ENCODE measurements at places on chromosomes 5 and 9. TPM values are rescaled to one million over a fixed set of nuclear protein-coding genes. Genes with fewer than 3 reads are reported as not detected.

DNA sequence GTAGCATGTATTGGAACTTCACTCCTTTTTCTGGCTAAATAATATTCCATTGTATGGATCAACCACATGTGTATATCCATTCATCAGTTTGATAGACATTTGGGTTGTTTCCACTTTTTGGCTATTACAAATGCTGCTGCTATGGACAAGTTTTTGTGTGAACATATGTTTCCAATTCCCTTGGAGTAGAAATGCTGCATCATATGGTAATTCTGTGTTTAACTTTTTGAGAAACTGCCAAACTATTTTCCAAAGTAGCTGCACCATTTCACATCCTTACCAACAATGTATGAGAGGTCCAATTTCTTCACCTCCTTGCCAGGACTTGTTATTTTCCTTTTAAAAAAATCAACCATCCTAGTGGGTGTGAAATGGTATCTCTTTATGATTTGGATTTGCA is 8.4 kb downstream of the FRRS1L start:
- H3K4me3 ChIP-seq = no peak overlapping the region
- H3K36me3 ChIP-seq = no peaks in the 10 kb centered on the region
- H3K4me1 ChIP-seq = no peaks in the 10 kb centered on the region
- DNase-seq = no peak
- peaks cover 59% of the 10 kb centered on the region for H3K27me3 ChIP-seq

- no peak for DNase-seq
- no peaks in the 10 kb centered on the region for H3K27me3 ChIP-seq
- H3K36me3 ChIP-seq = peaks cover 2% of the 10 kb centered on the region
- no peaks in the 10 kb centered on the region for H3K4me1 ChIP-seq
- no peak overlapping the region for H3K27ac ChIP-seq
Observed at GRCh38 chr5:54785729-54786591, 199.4 kb downstream of the ESM1 start.

DNA sequence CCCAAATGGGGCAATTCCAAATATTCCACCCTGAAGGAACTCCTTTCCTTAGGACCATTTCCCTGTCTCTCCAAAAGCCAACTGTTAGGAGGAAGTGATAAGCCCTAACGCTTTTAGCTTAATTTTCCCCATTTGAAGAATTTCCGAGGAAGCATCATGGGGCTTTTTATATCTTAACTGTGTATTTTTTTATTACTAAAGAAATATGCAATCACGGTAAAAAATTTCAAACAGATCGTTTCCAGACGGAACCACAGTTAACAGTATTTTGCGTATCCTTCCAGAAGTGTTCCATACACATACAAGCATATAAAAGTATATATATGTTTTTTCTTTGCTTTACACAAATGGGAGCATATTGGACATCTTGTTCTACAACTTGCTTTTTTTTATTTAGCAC is 133.8 kb downstream of the FGF1 start:
- no peaks in the 10 kb centered on the region for H3K36me3 ChIP-seq
- no peak for DNase-seq
- H3K4me1 ChIP-seq = peaks cover 50% of the 10 kb centered on the region
- H3K4me3 ChIP-seq = peak overlapping the region; percentile 68

Gene DAB2IP
- 48.3 TPM for total RNA-seq

GRCh38 chr9:136901516-136902258 is 15.4 kb downstream of the TRAF2 start:
- H3K4me1 ChIP-seq = no peaks in the 10 kb centered on the region
- peaks cover 3% of the 10 kb centered on the region for H3K36me3 ChIP-seq
- H3K4me3 ChIP-seq = no peak overlapping the region
- H3K27me3 ChIP-seq = no peaks in the 10 kb centered on the region

GRCh38 chr5:126852841-126853271 is 75.9 kb downstream of the LMNB1 start:
- peak overlapping the region; percentile 23 for H3K4me3 ChIP-seq
- H3K4me1 ChIP-seq = peaks cover 74% of the 10 kb centered on the region
- H3K36me3 ChIP-seq = peaks cover 27% of the 10 kb centered on the region
- no peak overlapping the region for H3K27ac ChIP-seq
- H3K27me3 ChIP-seq = no peaks in the 10 kb centered on the region

DNA sequence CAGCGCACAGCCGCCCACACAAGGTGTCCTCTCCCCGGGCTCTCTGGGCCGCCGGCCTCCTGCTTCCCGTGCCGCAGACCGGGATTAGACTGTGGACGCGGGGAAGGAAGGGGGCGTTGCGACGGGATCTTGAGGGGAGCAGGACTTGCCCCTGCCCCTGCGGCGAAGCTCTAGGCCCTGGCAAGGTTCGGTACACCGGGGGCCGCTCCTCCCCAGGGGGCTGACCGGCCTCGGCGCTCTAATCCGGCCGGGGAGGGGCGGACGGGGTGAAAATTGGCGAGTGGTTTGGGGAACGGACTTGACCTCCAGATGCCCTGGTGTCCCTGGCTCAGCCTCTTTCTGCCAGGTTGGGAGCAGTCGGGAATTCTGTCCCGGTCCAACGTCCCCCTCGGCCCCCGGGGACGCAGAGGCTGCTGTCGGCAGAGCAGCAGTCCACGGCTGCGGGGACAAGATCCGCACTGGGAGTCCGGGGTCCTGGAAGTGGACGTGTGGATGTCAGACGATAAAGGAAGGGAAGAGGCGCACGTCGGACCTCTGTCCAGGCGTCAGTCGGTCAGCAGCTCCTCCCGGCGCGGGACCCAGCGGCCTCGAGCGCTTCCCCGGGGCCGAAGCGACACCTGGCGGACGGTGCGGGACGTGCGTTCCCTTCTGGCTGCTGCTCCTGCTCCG is 1.9 kb upstream of the CNTFR start:
- H3K27me3 ChIP-seq = peaks cover 55% of the 10 kb centered on the region
- no peak overlapping the region for H3K27ac ChIP-seq
- peak overlapping the region; percentile 86 for H3K4me3 ChIP-seq
- no peaks in the 10 kb centered on the region for H3K36me3 ChIP-seq

Gene SHISAL2B
- total RNA-seq = 0.55 TPM

DNA sequence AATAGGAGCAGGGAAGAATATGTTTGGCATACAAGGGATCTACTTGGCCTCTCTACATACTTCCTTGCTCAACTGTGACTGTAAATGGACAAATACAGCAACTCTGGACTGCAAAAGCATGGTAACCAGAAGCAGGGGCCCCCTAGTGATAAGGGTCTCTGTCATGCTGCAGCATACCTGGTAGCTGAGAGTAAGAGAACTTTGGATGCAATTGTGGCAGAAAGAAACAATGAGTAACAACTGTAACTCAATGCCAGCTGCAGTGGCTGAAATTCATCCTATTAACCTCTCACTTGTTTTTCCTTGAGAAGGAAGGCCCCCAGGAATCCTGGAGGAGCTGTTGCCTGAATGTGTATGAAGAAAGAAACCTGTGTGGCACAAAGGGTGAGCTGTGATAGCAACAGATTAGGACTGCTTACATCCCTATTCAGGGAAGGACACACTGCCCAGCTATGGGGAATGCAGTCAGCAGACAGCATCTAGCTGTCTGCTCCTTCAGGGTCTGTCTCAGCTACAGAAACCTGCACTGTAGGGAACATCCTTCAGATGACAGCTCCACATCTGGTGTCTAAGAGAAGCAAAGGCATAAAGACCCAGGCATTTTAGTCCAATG is 468.1 kb upstream of the ACTBL2 start:
- H3K27me3 ChIP-seq = no peaks in the 10 kb centered on the region
- H3K4me1 ChIP-seq = no peaks in the 10 kb centered on the region
- no peak for DNase-seq
- H3K4me3 ChIP-seq = no peak overlapping the region

Gene FAXDC2
- total RNA-seq = 2.9 TPM

GRCh38 chr9:113416149-113416721 is 5.7 kb downstream of the C9orf43 start:
- no peak for DNase-seq
- no peaks in the 10 kb centered on the region for H3K36me3 ChIP-seq
- H3K4me1 ChIP-seq = no peaks in the 10 kb centered on the region
- H3K27me3 ChIP-seq = no peaks in the 10 kb centered on the region
